ENCODE measurements at places on chromosomes 7 and 10. TPM values are rescaled to one million over a fixed set of nuclear protein-coding genes. Genes with fewer than 3 reads are reported as not detected.

Gene SEMA3A
- total RNA-seq = not detected

Gene EVX1
- total RNA-seq = not detected

Gene CLDN4
- 1.0 TPM for total RNA-seq

Gene C7orf57
- total RNA-seq = 0.29 TPM

Gene PMPCB
- 95.9 TPM for total RNA-seq

Gene MEIG1
- 1.7 TPM for total RNA-seq

Gene ABCC2
- total RNA-seq = 0.59 TPM

Gene STAG3
- 79.2 TPM for total RNA-seq

DNA sequence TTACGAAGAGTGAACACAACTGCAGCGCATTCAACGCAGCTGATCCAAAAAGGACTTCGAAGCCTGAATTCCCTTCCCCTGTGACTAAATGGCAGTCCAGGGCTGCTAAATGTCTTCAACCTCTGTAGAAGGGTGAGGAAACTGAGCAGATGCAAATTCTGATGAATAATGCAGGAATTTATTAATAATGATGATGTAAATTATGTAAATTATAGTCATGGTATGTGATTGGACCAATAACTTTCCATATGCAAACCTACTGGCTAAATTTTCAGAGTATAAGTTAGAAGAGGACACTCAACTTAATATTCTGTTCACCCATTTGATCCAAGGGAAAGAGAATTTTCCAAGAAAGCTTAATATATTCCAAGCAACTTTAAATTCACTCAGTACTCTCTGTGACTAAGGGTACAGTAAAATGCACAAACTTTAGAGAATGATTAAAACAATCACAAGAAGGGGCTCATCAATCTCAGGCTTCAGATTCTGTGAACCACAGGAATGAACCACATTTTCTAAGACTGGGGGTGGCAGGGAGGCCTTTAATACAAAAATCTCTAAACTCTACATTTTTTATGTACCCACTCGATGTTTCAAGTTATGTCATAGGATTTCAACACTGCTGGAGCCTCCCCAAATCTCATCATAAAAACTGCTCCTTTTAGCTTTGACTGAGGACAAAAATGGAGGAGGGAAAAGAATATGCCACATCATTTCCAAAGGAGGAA, 3.5 kb downstream of the FGFR2 start:
- DNase-seq = no peak

DNA sequence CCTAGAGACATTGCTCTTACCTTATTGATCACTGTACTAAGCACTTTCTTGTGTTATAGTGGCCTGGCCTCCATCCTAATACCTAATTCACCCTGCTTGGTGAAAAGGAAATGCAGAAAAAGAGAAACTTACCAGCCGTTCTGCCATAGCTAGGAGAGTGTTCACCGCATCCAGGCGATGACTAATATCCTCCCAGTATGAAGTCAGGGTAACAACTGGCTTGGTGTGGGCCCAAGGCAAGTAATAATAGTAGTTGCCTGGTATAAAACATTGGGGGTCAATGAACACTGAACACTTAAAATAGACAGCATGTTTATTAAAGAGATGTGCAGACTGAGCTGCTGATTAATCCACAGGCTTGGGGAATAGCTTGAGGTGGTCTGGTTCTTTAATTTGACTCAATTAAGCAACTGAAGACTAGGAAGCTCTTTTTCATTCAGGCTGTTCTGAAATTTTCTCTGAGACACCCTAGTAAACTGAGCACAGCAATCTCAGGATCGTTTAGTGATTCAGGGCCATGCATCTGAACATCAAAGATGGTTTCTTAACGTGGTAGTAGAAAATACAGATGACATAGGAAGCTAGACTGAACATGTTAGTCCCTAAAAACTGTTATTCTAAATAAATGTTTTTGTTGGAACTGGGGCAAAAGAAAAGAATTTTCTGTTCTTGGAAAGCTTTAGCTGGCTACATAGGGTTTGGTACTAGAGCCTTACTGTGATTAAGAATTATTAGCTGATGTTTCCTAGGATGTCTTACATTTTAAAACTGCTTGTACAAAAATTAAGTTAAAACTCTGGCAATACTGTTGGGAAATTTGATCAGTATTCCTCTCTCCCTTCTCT, 102.2 kb downstream of the MYOF start:
- no peak for DNase-seq

- no peak for DNase-seq
These were observed 619 bp upstream of the LMTK2 start for GRCh38 chr7:98105942-98106544.

GRCh38 chr10:75718991-75719390, 287.6 kb downstream of the LRMDA start:
- DNase-seq = no peak

- no peak for DNase-seq
These were observed 466 bp upstream of the GPR26 start for GRCh38 chr10:123665491-123666286.

DNA sequence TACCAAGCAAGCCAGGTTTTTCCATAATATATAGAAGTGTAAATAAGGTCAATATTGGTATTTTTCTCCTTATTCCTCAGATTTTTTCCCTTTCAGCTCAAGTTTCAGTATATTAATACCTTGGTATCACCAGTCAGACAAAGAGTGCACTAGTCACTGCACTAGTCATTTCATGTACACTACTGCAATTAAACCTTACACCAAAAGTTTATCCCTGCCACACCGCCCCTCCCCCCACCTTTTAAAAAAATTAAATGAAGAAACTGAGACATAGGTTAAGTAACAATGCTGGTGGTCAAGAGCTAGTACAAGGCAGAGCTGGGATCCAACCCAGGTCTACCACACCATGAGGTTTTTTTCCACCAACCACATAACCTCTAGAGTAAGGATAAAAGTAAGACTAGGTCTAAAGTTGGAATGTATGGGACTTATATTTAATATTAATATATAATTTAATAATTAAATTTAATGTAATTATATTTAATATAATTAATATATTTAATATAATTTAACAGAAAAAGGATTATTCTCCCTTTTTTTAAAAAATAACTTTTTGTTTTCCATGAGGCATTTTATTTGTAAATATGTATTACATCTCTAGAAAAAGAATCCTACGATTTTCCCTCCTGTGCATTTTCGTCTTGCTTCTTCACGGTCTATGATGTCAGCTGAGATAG, 68.5 kb downstream of the NT5C2 start:
- no peak for DNase-seq

DNA sequence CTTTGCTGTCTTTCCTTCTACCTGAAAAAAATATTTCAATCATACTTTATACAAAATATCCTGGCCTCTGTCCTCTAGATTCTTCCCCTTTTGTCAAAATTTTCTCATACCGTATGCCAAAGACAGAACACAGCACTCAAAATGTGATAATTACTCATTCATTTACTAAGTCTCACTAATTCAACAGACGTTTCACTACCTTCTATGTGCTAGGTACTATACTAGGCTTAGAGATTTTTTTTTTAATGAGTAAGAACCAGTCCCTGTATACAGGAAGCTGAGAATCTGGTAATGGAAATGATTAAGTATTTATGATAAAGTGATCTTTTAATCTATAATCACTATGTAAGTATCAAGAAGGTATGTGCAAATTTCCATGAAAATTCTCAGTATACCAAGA, 128.0 kb downstream of the ELAPOR2 start:
- DNase-seq = no peak

- no peak for DNase-seq
These were observed 49.9 kb upstream of the ZRANB1 start for GRCh38 chr10:124892031-124892430.

DNA sequence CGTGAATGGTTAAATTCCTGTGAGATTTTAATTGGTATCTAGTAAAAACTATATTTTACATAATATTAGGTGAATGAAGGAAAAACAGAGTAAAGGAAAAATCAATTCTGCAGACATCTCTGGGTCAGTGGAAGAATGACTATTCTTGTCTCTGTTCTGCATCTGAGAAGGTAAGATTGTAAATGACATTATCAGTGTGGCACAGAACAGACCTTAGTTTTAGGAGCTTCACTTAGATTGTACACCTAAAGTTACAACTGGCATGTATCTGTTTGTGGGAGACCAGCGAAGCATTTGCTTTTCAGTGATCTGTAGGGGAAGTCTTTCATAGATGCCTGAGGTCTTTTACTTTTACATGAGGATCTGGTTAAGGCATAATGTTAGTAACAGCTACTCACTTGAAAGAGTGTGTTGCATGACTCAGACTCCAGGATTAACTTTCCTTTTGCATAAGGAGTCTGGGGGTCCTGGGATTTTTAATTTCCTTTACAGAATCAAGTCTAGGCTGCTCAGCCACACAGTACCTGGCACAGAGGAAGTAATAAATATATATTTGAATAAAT, 56.2 kb downstream of the JMJD1C start:
- DNase-seq = no peak

DNA sequence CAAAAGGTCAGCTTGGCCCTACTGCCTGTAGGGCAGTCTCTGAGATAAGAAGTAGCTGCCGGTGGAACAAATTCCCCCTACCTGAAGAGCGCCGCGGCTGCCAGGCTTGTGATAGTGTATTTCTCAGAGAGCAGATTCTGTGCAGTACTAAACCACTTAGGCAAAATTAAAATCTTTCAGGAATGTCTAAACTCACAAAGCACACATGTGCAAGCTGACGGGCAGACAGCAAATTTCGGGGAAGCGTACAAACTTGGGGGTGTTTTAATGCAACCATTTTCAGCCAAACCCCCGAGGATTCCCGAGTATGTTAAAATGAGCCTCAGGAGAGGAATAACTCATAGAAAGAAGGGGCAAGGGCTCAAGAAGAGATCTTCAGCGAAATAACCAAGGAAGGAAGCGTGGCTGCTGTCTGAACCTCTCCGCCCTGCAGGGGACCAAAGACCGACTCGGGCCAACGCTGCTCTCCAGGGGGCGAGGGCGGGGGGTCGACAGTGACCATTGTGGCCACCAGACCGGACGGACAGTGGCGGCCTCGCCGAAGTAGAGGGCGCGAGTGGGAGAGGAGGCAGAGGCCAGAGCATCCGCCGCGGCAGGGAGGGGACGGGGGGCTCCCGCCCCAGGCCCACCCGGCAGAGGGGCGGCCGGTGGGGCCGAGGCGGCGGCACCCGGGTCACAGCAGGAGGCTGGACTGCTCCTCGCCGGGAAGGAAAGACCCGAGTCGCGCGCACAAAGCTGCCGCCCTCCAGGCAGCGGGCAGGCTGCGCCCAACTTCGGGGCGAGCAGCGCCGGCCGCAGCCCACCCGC, 819 bp downstream of the HYCC1 start:
- DNase-seq = peak; percentile 69

DNA sequence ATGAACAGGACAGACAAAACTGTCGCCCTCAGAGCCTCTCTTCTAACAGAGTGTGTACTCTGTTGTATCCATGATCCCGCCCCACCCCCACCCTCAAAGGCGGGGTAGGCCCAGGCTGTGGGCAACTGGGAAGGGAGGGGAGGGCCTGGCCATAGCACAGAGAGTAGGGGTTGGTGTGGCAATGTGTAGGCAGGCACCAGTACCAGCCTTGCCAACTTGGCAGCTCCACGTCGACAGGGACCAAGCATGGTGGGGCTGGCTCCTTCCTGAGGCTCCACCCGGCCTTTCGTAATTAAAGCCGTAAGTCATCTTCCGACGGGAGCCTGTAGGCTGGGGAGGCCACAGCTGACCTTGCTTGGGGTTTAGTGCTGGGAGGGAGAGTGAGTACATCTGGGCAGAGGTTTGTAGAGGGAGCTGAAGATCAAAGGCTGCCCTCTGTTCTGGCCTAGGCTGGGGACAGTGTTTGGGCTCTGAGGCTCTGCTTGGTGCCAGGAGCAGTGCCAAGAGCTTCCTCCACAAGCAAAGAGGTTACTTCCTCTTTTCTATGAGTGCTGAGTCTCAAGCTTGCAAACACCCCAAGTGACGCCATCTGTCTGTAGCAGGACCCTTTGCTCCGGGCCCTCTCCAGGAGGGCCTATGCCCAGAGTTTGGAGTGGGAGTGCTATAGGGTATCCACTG, 121.6 kb downstream of the C10orf105 start:
- DNase-seq = peak; percentile 68

- no peak for DNase-seq
These were observed 23.9 kb upstream of the GPR26 start for GRCh38 chr10:123642293-123642692.

Measured in OCI-LY7 (cell line).